Activated T-cell treated with anti-CD3 and anti-CD28 coated beads, Interleukin-2, amount 50 U/mL, for 4 hours (primary cell): ENCODE measurements at places on chromosomes 11 and 22. TPM values are rescaled to one million over a fixed set of nuclear protein-coding genes. Genes with fewer than 3 reads are reported as not detected.

GRCh38 chr11:61693922-61694601 is 13.9 kb downstream of the DAGLA start:
- no peak for DNase-seq

DNA sequence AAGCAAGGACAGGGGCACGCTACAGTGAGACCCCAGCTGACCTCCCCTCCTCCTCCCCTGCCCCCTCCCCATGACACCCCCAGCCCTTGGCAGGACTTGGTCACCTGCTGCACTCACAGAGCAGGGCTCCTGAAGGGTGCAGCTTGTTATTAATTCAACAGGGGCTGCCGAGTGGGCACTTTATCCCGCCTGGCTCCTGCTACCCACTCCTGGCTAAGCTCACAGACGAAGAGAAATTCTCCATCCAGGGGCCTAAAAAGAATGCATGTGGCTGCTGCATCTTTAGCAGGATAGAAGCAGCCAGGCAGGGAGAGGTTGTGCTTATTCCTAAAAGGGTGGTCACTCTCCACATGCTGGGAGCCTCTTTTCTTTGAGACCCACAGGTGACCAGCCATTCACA is 40.3 kb downstream of the GALNT18 start:
- DNase-seq: no peak

GRCh38 chr22:47599753-47600152 is 837.3 kb downstream of the TBC1D22A start:
- DNase-seq: no peak

DNA sequence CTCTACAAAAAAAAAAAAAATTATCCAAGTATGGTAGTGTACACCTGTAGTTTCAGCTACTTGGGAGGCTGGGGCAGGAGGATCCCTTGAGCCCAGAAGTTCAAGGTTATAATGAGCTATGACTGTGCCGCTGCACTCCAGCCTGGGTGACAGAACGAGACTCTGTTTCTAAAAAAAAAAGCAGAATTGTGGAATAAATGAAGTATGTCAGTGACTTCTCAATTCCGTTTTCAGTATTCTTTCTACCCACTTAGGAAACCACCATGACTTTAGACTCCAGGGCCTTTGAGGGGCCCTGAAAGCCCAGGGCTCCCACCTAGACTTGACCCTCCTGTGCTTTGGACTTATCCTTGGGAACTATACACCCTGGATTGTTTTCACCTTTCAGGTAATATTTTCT is 6.5 kb upstream of the NUP160 start:
- DNase-seq: no peak

DNA sequence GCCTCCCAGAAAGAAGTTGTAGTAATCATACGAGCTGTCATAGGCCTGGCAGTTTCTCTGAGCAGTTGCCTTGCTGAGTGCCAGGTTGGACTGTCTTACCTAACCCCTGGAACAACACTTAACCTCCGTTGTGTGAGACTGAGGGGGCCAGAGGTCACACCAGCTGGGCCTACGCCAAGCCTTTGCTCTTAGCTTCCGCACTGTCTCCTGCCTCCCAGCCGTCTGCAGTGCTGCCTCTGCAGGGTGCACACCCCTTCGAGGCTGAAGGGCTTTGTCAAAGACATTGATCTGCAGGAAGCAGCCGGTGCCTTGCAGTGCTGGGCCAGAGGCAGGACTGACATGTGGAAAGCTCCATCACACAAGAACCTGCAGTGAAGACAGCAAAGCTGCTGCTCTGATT is 16.7 kb downstream of the TAB1 start:
- DNase-seq: no peak

- DNase-seq: no peak
Measured at GRCh38 chr22:30598986-30599385, 7.3 kb upstream of the PES1 start.

DNA sequence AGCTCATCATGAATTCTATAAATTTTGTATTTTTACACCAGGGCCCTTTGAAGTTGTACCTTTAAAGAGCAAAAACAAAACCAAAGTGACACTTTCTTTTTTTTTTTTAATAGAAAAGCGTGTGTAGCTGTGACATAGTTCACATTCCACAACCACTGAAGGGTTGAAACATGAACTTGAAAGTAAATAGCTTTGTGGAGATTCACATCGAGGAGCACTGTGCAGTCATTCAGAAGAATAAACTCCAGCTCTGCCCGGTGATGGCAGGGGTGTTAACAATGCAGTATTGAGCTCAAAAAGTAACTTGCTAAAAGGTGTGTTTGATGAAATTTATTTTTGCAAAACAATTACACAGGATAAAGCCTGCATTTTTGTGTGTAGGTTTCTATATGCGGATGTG is 1166.2 kb downstream of the TBC1D22A start:
- no peak for DNase-seq

- DNase-seq: no peak
Measured at GRCh38 chr22:49953680-49954344, 6.8 kb upstream of the PIM3 start.

DNA sequence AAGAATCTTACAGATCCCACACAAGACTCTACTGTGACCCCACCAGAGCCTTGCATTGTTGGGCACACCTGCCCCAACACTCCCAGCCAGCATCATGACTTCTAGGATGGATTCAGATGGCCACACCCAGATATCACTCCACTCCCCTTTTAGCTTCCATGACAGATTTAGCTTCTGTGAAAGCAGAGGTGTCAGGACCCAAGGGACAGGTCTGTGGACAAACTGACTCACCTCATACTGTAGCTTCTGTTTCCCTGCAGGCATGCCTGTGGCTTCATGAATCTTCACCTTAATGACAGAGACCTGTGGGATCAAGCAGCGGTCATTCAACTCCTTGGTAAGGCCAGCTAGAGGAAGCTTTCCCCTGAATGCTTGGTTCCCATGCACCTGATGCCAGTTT is 8.5 kb upstream of the TBC1D10A start:
- no peak for DNase-seq

DNA sequence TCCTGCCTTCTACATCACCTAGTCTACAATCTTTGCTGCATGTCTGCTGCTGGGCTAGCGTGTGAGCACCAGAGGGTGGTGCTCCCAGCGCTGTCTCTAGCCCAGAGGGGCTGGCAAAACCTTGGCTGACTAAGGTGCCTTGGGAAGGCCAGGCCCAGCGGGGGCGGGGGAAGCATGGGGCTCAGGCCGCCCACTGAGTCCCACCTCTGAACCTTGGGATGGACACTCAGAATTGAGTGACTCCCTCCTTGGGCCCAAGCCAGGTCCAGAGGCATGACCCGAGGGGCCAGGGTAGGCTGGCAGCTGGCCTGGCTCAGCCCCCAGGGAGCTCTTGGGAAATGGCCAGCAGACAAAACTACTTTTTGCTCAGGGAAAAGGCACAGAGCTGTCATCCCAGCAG is 7.6 kb upstream of the GAL3ST1 start:
- no peak for DNase-seq

- no peak for DNase-seq
Measured at GRCh38 chr11:68978626-68978930, 2.2 kb downstream of the MRGPRD start.

DNA sequence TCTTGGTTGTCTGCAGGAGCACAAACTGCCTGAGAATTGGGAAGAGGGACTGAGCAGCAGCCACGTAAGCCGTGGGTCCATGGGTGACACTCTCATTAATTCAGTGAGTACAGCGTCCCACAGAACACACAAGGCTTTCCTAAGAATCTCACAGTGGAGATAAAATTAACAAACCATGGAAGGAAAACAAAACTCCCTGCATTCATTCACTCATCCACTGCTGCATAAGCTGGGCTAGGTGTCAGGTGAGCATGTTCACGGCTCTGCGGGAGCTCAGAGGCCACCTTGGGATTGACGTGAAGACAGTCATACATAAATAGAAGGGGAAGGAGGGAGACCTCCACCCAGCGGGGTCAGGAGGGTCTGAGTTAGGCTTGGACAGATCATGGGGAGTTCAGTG is 1442.7 kb downstream of the TBC1D22A start:
- no peak for DNase-seq

- DNase-seq: no peak
Measured at GRCh38 chr11:115446214-115446613, 58.0 kb downstream of the CADM1 start.

DNA sequence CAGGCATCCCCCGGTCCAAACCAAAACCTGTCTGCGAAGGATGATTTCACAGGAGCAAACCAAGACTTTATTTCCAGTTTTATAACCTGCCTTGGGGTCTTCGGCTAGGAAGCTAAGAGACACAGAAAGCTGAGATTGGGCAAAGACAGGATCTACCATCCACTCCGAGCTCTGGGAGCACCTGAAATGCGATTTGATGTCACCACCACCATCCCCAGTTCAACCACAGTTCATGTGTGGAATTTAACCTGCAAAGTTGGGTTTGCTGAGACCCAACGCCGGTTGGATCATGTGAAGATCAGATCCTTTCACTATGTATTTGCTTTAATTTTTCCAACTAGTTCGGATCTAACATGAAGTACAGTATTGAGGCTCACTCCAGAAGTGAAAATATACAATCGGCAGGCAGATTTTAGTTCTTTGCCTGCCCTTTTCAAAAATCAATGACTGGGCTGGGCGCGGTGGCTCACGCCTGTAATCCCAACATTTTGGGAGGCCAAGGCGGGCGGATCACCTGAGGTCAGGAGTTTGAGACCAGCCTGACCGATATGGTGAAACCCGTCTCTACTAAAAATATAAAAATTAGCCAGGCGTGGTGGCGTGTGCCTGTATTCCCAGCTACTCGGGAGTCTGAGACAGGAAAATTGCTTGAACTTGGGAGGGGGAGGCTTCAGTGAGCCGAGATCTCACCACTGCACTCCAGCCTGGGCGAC is 1.4 kb upstream of the C11orf24 start:
- no peak for DNase-seq

- no peak for DNase-seq
Measured at GRCh38 chr11:21546703-21547102, 646.2 kb upstream of the ANO5 start.

DNA sequence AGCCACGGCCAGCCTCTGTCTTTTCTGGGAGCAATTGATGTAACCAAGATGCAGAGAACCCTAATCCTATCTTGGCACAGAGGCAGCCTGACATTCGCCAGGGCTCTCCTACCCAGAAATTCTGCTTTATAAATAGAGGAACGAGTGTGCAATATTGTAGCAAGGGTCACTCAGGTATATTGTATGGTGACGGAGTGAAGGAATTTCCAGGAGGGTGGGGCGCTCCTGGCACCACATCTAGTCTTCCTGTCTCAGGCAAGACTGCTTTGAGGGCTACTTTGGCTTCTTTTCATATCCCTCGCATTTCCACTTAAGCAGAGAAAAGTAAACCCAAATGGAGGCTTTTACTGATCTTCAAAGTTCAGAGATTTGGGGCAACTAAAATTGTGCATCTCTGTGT is 114.4 kb downstream of the BARX2 start:
- no peak for DNase-seq

GRCh38 chr11:126440792-126441514 is 85.5 kb downstream of the ST3GAL4 start:
- DNase-seq: peak; percentile 71

DNA sequence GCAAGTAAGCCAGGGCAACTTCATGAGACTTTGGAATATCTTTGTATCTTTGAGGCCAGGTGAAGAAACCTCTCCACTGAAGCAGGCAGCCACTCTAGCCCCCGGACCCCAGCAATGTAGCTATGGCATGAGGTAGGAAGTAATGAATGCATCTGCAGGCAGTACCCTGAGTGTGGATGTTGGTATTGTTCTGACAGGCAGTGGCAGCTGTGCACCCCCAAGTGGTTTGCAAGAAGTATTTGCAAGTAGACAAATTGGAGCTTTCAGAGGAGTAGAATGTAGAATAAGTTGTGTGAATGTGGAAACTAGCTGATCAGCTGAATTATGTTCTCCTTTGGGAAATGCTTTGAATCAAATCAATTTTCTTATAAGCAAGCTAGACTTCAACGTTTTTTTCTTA is 194.4 kb upstream of the PGR start:
- DNase-seq: no peak

DNA sequence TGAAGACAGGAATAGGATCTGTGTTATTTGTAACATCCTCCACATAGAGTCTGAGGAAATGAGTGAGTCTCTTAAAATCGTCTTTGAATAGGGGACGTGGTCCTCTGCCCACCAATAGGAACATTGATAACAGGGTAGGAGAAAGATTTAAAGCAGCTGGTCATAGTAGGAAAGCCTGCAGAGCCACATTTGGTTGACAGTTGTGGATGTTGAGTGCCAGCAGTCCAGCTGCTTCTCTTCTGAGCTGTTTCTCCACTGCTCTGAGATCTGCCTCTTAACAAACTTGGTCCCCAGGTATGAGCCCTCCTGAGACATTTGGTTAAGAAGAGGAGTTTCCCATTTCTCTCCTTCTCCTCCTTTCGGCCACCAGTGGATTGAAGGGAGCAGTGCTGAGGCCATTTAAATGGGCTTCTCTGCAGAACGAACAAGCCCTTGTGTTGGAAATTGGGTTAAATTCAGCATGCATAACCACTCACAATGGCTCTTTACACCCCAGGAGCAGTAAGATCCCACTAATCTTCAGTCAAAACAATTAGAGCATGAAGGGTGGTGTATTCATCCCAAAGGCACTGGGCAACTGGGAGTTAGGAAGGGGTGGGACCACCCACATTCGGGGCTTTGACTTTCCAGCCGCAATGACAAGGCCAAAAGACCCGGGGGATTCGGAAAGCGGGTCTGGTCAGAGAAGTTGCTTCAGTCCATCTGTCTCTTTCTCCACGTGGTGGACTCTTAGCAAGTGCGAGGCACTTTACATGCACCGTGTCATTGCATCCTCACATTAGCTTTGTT is 32.3 kb downstream of the MIAT start:
- DNase-seq: no peak

DNA sequence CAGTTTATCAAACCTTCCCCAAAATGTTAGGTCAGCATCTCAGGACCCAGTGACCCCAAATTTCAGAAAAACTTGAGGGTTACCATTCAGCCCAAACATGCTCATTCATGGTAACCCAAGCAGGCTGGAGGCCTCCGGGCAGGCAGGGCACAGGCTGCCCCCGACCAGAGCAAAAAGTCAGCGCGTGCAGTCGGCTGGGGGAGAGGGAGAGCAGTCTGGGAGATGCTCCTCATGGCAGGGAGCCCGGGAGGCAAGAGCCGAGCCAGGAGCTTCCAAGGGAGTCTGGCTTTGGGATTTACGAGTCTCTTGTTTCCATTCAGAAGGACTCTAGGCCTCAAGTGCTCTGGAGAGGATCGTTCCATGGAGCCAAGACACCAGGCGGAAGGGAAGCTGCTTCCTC is 45.7 kb downstream of the RPUSD4 start:
- DNase-seq: no peak

GRCh38 chr11:134656861-134657540 is 245.0 kb upstream of the B3GAT1 start:
- DNase-seq: no peak

DNA sequence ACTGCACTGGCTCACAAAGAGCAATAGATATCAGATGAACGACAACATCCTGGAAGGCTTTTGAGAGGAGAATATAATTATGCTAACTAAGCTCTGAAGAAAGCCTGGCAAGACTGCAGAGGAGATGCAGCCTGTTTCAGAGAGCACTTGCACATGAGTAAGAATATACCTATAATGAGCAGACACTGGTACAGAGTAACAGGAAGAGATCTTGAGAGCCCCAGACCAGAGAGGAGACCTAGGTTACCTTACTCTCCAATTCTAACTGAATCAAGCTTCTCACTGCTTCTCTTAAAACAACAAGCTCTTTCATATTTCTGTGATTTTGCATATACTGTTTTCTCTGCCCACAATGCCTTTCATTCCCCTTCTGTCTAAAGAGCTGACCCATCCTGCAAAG is 66.5 kb downstream of the FAM168A start:
- DNase-seq: no peak

The GSTT2 gene
- not detected for total RNA-seq

The RTN4R gene
- total RNA-seq: 1.0 TPM

The KRTAP5-11 gene
- total RNA-seq: not detected

The DUSP8 gene
- total RNA-seq: 5.4 TPM

The OR8A1 gene
- total RNA-seq: not detected

The TRIM29 gene
- not detected for total RNA-seq

The WBP2NL gene
- 0.16 TPM for total RNA-seq

The FGF3 gene
- total RNA-seq: not detected
